Upper lobe of left lung (tissue), 6 donors: ENCODE measurements at places on chromosomes 4 and X. TPM values are rescaled to one million over a fixed set of nuclear protein-coding genes. Genes with fewer than 3 reads are reported as not detected.

- no peak overlapping the region for H3K27ac ChIP-seq
- no peaks in the 10 kb centered on the region for H3K4me1 ChIP-seq
- no peak overlapping the region for H3K4me3 ChIP-seq
Observed at GRCh38 chr4:15495621-15496020, 25.9 kb downstream of the CC2D2A start.

DNA sequence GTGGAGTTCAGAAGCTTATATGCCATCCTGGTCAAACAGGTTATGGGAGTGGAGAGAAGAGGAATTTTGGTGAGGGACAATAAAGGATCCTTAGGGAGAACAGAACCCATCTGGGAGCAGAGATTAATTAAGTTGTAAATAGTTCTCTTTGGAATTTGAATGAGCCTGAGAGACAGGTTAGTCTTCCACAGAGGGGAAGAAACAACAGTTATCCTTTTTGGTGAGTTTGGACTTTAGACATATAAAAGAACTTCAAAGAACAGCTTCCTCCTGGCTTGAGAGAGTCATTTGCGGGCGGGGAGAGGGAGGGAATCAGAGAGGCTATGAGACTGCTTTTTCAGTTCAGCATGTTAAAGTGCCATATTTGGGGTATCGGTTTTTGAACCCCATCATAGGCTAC is 793.3 kb upstream of the MAGEB2 start:
- DNase-seq, result no peak
- no peaks in the 10 kb centered on the region for H3K4me1 ChIP-seq
- no peak overlapping the region for H3K4me3 ChIP-seq
- no peaks in the 10 kb centered on the region for H3K27me3 ChIP-seq
- no peak overlapping the region for H3K27ac ChIP-seq

- H3K27ac ChIP-seq, result peak overlapping the region; percentile 71
- H3K4me3 ChIP-seq, result peak overlapping the region; percentile 42
- H3K36me3 ChIP-seq, result no peaks in the 10 kb centered on the region
- H3K4me1 ChIP-seq, result no peaks in the 10 kb centered on the region
Observed at GRCh38 chrX:41275661-41276609, 58.0 kb upstream of the DDX3X start.

- no peak for DNase-seq
- H3K4me1 ChIP-seq, result peaks cover 12% of the 10 kb centered on the region
- H3K27me3 ChIP-seq, result no peaks in the 10 kb centered on the region
- no peaks in the 10 kb centered on the region for H3K36me3 ChIP-seq
- no peak overlapping the region for H3K4me3 ChIP-seq
- no peak overlapping the region for H3K27ac ChIP-seq
Observed at GRCh38 chrX:136189222-136189621, 41.9 kb downstream of the FHL1 start.

GRCh38 chrX:110008011-110008635 is 5.2 kb downstream of the TMEM164 start:
- H3K36me3 ChIP-seq, result no peaks in the 10 kb centered on the region
- H3K4me1 ChIP-seq, result peaks cover 40% of the 10 kb centered on the region
- no peaks in the 10 kb centered on the region for H3K27me3 ChIP-seq
- no peak overlapping the region for H3K4me3 ChIP-seq

- H3K27me3 ChIP-seq, result no peaks in the 10 kb centered on the region
- no peaks in the 10 kb centered on the region for H3K4me1 ChIP-seq
- H3K27ac ChIP-seq, result no peak overlapping the region
- H3K4me3 ChIP-seq, result no peak overlapping the region
- no peaks in the 10 kb centered on the region for H3K36me3 ChIP-seq
Observed at GRCh38 chrX:95893636-95894035, 791.0 kb upstream of the DIAPH2 start.

GRCh38 chrX:41250867-41251266 is 83.1 kb upstream of the DDX3X start:
- H3K27me3 ChIP-seq, result no peaks in the 10 kb centered on the region
- H3K4me3 ChIP-seq, result no peak overlapping the region
- no peaks in the 10 kb centered on the region for H3K4me1 ChIP-seq
- no peaks in the 10 kb centered on the region for H3K36me3 ChIP-seq
- no peak overlapping the region for H3K27ac ChIP-seq
- DNase-seq, result no peak

GRCh38 chrX:119252716-119253115 is 16.6 kb downstream of the PGRMC1 start:
- H3K36me3 ChIP-seq, result no peaks in the 10 kb centered on the region
- H3K4me3 ChIP-seq, result no peak overlapping the region
- no peaks in the 10 kb centered on the region for H3K4me1 ChIP-seq
- no peak for DNase-seq
- no peak overlapping the region for H3K27ac ChIP-seq

DNA sequence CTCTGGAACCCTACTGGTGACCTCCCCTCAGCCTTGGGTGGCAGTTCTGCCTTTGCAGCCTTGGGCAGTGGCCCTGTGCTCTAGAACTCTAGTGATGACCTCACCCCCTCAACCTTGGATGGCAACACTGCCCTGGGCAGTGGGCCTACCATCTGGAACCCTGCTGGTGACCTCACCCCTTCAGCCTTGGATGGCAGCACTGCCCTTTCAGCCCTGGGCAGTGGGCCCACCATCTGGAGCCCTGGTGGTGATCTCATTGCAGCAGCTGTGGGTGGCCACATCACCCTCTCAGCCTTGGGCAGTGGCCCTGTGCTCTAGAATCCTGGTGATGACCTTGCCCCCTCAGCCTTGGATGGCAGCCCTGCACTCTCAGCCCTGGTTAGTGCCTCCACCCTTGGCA is 129.3 kb downstream of the RBMX2 start:
- H3K4me1 ChIP-seq, result no peaks in the 10 kb centered on the region

GPRASP2 gene
- total RNA-seq, result 3.3 TPM

NSUN7 gene
- total RNA-seq, result 31.6 TPM

OTC gene
- total RNA-seq, result not detected

SPRY1 gene
- total RNA-seq, result 97.4 TPM

EDA gene
- total RNA-seq, result 5.8 TPM
